Activated CD8-positive, alpha-beta memory T cell treated with anti-CD3 and anti-CD28 coated beads, Interleukin-2, amount 50 U/mL, for 48 hours (primary cell): ENCODE measurements at places on chromosomes 16 and 17.
A peak's percentile ranks its signal among the peaks of the same experiment; 100 is the strongest.

DNA sequence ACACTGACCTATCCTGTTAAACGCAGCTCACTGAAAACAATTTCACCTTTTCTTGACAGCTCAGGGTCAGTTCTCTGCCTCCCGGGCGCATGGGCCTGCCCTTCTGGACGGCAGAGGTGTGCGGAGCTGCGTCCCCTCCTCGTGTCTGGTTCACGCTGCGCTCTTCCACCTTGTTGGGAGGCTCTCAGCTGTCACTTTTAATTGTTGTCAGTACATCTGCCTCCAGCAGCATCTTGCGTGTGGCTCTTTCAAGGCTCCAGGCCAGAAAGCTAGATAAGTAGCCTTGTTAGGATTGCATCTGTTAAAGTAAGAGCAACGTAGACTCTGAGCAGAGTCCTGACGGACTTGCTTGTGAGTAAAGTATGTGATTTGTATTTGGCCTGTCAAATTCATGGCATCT, 59.4 kb downstream of the MGAT5B start:
- DNase-seq: no peak

DNA sequence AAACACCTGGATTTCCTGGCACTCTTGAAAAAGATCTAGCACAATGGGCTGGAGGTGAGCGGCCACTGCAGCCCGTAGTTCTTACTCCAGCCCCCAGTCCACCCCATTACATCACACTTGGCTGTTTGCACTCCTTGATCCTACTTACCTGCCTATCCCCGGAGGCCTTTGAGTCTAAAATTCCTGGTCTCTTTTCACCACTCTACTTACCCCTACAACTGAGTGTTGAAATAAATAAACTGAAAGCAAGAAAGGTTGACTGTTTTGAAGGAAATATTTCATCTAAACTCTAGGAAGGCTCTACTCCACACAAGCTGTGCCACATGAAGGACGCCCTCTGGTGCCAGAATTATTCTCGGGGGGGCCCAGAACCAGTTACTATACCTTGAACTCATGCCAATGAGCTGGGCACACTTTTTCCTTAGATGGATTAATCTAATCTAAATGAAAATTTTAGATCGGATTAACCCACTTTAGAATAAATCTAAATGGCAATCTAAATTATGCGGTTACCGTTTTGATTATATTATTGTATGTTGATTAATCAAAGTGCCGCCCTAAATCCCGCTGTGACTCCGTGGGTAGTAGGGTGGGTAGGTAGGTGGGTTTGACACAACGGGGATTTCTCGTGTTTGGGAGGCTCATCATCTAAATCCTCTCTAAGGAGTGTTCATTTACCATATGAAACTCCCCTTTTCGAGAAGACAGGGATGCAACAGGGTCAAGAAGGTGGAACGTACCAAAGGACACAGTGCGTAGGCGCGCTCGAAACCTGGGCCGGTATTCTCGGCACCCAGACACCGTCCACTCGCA, 651 bp upstream of the EIF1 start:
- peak; percentile 67 for DNase-seq

GRCh38 chr17:10061111-10061845, 137.1 kb downstream of the GAS7 start:
- no peak for DNase-seq

- no peak for DNase-seq
Measured at GRCh38 chr17:681316-681715, 33.3 kb downstream of the VPS53 start.

DNA sequence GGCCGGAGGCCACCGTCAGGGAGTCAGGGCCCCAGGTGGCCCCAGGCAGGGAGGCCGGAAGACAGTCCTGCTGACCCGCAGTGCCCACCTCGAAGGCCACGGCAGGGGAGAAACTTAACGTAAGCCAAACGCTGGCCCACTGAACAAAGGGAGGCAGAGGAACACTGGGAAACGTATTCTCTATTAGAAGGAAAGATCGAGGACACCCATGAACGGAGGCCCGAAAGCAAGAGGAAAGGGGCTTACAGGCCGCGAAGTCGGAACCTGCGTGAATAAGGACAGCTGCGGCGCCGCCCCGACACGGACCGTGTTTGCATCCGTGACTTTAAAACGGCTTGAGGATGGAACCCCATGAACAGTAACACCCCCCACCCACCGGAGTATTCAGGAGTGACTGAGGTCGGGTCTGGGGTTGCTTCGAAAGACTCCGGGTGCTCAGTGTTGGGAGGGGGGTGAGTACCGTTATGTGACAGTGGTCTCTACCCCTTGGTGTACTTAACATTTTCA, 102.4 kb upstream of the METRNL start:
- DNase-seq: no peak

DNA sequence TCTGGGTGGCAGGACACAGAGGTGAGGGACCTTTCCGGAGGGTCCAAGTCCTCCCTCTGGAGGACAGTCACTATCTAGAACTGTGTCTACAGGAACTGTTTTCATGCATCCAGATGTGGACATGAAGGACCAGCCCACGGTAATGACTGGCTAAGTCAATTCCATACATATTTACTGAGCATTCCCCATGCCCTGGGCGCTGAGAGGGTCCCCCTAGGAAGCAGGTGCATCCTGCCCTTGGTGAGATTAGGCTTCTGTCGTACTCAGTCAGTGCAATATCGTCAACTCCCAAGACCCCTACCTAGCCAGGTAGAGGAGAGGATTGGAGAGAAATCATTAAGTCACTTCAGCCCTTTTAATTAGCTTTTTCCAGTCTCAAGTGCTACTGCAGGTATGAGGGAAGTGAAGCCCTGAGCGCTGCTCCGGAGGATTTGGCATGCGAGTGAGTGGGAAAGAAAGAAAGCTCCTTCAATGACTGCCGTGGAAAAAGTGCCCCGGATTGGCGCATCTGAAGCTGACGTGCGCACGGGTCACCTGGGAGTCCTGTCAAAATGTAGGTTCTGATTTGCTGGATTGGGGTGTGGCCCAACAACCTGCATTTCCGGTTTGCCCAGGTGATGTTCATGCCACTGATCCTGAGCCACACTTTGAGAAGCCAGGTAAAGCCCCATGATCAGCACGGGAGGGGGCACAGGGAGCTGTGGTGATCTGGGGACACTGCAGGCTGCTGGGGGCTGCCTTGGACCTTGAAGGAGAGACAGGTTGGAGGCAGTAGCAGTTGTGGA, 367.4 kb upstream of the TNRC6C start:
- no peak for DNase-seq

DNA sequence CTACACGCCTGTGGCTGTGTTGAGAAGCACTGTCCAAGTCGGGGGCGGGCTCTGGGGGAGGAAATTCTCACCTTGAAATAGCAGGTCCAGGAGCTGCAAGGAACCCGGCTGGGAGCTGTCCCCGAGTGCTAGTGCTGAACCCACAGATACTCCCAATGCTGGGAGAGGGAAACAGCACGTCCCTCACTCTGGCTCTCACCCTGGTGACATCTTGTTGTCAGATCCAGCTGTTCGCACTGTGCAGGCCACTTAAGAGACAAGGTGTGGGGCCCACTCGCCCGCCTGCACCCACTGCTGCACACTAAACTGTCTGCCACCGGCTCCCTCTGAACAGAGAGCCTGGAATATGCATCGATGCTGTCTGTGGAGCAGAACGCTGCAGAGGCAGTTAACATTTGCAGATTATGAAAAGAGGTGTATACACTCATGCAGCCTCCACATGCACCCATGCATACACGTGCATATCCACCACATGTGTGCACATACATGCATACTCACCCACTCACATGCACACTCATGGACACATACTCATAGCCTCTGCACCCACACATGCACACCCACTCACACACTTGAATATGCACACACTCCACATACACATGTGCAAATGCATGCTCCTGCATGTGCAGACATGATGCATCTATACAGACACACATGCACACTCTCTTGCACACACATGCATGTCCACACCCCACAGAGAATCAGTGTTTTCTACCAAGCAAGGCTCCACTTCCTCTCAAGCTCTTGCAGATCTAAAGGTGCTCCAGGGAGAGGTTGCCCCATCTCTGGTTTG, 42.0 kb downstream of the MGAT5B start:
- DNase-seq: peak; percentile 58

DNA sequence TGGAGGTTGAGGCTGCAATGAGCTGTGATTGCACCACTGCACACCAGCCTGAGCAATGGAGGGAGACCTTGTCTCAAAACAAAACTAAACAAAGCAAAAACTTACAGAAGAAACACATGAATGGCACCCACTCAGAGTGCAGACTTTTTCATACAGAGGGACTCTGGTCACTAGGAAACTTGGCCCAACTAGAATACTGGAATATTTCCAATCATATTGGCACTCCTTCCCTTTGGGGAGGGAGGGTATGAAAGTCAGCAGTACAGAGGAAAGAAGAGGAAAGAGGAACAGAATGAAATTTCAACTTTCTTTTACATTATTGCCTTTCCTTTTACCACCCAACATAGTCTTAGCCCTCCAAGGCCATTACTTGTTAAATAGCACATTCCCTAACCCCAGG, 28.2 kb downstream of the CMTR2 start:
- DNase-seq: no peak

GRCh38 chr17:8685381-8685780, 54.9 kb upstream of the MYH10 start:
- DNase-seq: no peak
